Hematopoietic multipotent progenitor cell treated with erythropoietin and hydrocortisone succinate and interleukin-3 and kit ligand, for 17 days (in vitro differentiated cells): ENCODE measurements at places on chromosomes 2 and 18.

DNA sequence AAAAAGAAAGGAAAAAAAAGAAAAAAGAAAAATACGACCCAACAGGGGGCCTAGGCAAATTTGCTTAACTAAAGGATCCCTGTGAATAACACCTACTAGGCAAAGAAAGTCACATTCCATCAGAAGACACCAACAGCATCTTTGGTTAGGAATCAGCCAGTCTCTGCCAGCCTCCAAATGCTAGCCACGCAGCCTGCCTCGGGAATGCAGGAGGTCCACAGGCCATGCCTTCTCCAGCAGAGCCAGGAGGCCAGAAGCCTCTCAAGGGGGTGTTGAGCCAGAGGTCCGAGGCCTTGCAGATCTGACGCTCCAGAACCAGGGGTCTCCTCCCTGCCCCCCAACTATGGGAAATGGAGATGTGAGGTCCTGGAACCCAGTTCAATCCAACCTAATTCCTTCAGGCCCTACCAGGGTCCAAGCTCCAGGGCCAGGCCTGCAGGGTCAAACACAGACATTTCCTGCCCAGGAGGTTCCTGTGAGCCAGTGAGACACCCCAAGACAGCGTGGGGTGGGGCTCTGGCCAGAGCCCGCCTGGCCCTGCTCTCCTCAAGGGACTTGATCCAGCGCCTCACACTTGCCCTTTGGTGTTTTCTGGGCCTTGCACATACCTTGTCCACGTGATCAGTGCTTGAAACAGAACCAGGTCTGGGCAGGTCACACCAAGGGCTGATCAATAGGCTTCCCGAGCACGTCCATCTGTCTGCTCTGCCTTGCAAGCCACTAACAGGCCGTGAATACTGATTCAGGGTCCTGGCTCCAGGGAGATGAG is 289.6 kb upstream of the ID2 start:
- no peak for DNase-seq

- DNase-seq = no peak
Measured at GRCh38 chr2:218003281-218003944, 618 bp upstream of the TNS1 start.

GRCh38 chr2:120250640-120251039 is 2.0 kb upstream of the RALB start:
- DNase-seq = no peak

- no peak for DNase-seq
Measured at GRCh38 chr2:121189661-121190381, 95.2 kb downstream of the TFCP2L1 start.

DNA sequence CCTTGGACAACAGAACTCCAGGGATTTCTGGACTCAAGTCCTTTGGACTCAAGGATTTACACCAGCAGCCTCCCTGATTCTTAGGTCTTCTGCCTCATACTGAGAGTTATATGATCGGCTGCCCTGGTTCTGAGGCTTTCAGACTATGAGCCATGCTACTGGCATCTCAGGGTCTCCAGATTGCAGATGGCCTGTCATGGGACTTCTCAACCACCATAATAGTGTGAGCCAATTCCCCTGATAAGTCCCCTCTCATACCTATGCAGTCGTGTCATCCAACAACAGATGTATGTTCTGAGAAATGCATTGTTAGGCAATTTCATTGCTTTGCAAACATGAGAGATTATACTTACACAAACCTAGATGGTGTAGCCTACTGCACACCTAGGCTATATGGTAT is 61.4 kb upstream of the MSTN start:
- DNase-seq = no peak

GRCh38 chr18:59957957-59958356 is 58.2 kb downstream of the PMAIP1 start:
- peak; percentile 88 for DNase-seq

DNA sequence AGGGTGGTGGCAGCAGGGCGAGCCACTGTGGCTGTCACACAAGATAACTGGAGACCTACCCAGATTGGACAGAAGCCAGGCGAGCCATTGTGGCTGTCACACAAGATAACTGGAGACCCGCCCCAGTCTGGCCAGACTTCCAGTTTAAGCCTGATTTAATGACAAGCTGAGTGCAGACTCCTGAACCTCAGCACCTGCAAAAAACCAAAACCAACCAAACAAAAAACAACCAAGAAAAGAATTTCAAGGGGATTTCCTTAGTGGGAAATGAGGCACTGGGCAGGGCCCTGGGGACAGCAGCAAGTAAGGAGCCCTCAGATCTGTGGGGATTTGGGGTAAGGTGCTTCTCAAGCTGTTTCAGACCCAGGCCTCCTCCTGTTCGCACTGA is 95.2 kb upstream of the BOD1L2 start:
- DNase-seq = peak; percentile 62

DNA sequence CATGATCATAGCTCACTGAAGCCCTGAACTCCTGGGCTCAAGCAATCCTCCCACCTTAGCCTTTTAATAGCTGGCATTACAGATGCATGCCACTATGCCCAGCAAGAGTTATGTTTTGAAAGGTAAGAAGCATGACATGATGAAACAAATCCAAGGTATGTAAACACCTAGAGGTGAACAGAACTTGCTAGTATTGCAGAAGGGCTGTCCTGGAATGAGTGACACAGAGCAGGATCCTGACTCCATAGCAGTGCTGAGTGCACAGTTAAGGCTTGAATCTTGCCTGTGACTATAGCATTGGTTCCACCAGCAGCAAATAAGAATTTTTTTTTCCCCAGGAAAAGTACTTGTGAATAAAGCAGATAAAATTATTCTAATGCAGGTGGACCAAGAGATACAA is 309.5 kb downstream of the PIK3C3 start:
- DNase-seq = no peak
